ENCODE measurements at places on chromosomes 3 and 15.
A peak's percentile ranks its signal among the peaks of the same experiment; 100 is the strongest.

DNA sequence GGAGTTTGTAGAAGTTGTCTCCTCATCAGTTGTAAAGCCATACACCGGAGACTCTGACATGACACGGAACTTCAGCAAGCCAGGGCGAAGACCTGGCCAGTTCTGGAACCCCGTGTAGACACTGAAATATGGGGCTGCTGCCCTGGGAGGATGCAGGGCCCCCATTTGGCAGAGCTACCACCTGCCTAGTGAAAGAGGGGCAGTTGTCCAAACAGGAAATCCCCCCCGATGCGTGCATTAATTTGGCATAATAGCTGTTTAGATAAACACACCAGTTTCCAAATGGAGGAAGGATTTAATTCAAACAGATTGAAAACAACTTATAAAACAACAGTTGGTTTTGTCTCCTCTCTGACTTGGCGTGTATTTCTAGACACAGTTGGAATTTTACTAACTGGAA lies 357.2 kb downstream of the GABRG3 start:
- DNase-seq: no peak

GRCh38 chr3:30353711-30354467 lies 252.5 kb upstream of the TGFBR2 start:
- peak; percentile 16 for DNase-seq

- DNase-seq: no peak
These were observed 335.7 kb upstream of the CFAP20DC start for GRCh38 chr3:59385547-59385946.

- DNase-seq: no peak
These were observed 30.1 kb upstream of the SLC24A5 start for GRCh38 chr15:48090666-48091065.

- DNase-seq: no peak
These were observed 109.0 kb upstream of the CTDSPL start for GRCh38 chr3:37752649-37753025.

DNA sequence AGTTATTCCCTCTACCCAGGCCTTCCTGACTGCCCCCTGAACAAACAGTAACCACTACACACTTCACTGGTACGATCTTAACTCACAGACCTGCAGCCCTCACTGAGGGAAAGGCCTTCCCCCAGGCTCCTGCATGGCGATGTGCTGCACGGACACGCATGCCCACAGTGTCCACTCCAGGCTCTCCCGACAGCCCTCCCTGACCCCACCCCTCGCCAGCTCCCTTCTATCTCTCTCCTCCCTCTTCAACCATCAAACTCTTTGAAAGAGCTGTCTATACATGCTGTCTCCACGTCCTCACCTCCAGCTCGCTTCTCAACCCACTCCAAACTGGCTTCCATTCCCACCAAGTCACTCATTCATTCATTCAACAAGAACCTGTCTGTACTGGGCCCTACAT lies 3.9 kb downstream of the SCN5A start:
- DNase-seq: no peak

GRCh38 chr3:31776016-31776415 lies 205.0 kb downstream of the OSBPL10 start:
- DNase-seq: no peak

GRCh38 chr3:62574266-62574898 lies 201.0 kb upstream of the FEZF2 start:
- DNase-seq: no peak

- DNase-seq: no peak
These were observed 30.5 kb upstream of the GNB5 start for GRCh38 chr15:52221730-52222129.

- DNase-seq: no peak
These were observed 114.7 kb downstream of the ETFA start for GRCh38 chr15:76196269-76197231.

GRCh38 chr15:48242015-48242414 lies 35.9 kb downstream of the SLC12A1 start:
- no peak for DNase-seq

DNA sequence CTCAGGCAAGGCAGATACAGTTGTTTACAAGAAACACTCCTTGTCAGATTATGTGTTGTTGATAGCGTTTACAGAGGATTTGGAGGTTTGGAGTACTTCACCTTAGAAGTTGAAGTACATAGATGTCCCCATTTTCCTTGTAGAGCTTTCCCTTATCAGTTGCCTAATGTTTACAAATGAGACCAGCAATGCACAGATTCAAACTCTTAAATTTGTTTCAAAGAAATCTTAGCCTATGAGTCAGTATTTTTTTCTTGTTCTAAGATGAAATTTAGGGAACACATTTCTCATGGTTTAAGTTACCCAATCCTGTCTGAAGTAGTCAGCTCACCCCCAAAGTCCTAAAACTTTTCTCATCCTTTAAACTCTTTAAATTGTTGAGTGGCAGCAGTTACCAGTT lies 6.3 kb upstream of the EIF5A2 start:
- DNase-seq: no peak

DNA sequence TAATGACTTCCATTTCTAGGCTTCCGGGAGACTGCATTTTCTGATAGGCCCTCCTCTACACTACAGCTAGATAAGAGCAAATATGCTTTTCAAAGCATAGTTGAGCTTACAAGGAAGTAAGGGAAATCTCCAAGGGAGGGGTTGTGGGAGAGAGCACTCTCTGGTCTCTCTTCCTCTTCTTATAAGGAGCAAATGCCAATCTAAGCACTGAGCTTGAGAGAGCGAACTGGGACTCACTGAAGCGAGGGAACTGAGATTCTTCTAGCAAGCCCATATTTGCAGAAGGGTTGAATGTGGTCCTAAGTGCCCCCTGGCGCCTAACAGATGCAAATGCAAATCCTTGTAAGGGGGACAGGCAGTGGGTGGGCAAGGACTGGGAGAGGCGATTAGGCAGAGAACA lies 164.8 kb downstream of the ERC2 start:
- no peak for DNase-seq

DNA sequence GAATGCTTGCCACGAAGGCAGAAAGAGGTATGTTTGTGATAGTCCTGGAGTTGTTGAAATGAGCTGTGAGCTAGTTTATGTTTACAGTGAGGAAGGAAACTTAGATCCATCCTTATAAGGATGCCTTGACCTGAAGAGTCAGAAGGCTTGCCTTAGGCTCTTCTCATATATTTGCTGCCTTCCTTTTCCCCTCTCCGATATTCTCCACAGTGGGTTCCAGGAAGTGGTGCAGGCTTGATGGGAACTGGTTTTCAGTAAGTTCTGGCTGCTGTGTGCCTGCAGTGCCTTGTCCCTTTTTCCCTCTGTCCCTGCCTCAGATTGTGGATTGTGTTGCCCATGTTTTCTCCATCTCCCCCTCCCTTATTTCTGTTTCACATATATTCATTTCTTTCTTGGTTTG lies 287.3 kb upstream of the UBE2E1 start:
- no peak for DNase-seq

DNA sequence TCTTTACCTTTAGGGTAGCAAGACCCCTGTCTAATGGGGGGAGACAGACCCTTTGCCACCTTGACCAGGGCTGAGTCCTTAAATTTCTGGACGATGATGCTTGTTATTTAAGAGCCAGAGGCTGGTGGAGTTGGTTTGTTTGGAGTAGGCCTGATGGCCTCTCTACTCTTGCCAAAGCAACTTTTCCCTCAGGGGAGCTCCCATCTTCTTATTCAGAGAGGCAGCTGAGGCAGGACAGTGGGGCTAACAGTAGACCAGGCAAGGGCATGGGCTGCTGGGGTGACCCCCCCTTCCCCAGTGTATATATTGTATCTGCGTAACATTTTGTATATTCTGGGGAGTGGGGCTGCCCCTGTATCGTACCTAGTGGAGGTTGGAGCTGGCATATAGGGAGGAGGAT lies 10.3 kb downstream of the RPS17 start:
- DNase-seq: no peak

GRCh38 chr15:95192923-95193322 lies 961.6 kb downstream of the MCTP2 start:
- DNase-seq: no peak

GRCh38 chr3:187805774-187806173 lies 60.5 kb upstream of the BCL6 start:
- DNase-seq: no peak

- no peak for DNase-seq
These were observed 9.4 kb upstream of the CSTA start for GRCh38 chr3:122315619-122316018.

- DNase-seq: no peak
These were observed 137.3 kb upstream of the KBTBD8 start for GRCh38 chr3:66860771-66861170.

DNA sequence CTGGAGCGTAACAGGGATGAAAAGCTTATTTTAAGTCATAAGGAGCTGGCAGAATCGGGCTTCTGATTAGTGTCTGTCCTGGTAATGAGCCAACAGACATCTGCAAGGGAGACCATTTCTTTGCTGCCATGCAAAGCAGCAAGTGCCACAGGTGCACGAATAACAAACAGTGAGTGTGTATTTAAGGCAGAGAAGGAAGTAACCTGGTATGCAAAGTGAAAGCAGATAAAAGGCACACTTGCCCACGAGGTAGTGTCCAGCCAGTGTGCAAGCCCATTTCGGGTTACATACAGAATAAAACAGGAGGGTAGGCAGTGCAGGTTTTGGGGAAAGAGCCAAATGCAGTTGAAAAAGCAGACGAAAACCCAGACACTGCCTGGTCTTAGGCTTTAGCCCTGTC lies 1153.7 kb downstream of the SI start:
- DNase-seq: no peak

DNA sequence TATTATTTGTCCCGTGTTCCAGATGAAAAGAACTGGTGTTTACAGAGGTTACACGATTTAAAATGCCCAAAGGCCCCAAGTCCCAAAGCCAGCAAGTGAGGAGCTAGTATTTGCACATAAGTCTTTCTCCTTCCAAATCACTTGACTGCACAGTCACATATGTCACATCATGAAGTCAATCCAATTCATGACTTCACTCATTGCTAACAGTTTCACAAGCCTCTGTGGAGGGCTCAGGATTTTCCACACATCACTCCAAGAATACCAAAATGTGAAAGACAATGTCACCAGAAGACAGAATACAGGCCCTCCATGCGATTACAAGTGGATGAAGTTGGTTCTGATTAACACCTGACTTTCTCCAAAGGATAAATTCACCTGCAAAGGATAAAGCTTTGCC lies 283.1 kb upstream of the UBE2E2 start:
- DNase-seq: no peak

DNA sequence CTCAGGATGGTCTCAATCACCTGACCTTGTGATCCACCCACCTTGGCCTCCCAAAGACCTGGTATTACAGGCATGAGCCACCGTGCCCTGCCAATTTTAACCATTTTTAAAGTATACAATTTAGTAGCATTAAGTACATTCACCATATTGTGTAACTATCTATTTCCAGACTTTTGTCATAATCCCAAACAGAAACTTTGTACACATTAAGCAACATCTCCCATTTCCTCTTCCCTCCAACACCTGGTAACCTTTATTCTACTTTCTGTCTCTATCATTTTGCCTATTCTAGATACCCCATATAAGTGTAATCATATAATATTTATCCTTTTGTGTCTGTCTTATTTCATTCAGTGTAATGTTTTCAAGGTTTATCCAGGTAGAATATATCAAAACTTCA lies 8.9 kb upstream of the MYLK start:
- DNase-seq: no peak

DNA sequence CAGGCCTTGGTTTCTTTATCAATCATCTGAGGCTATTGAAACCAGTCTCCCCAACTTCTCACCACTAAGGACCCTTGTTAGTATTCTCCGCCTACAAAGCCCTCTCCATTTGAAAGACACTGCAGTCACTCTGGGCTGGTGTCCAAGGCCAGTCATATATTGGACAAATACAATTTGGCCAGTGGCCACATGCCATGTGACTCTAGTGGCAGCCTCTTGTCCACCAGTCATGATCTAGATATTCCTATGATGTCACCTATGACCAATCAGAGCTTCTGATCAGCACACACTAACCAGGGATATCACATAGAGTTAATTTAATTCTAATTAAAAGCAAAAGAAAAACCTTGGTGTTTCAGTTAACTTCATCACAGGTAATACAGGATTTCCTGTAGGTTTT lies 68.2 kb downstream of the RAB11A start:
- no peak for DNase-seq

Data from stimulated activated CD4-positive, alpha-beta T cell treated with anti-CD3 and anti-CD28 coated beads, Interleukin-2, amount 100 ng/mL, for 48 hours (primary cell).